ENCODE measurements at places on chromosomes 5 and 9. TPM values are rescaled to one million over a fixed set of nuclear protein-coding genes. Genes with fewer than 3 reads are reported as not detected.

DNA sequence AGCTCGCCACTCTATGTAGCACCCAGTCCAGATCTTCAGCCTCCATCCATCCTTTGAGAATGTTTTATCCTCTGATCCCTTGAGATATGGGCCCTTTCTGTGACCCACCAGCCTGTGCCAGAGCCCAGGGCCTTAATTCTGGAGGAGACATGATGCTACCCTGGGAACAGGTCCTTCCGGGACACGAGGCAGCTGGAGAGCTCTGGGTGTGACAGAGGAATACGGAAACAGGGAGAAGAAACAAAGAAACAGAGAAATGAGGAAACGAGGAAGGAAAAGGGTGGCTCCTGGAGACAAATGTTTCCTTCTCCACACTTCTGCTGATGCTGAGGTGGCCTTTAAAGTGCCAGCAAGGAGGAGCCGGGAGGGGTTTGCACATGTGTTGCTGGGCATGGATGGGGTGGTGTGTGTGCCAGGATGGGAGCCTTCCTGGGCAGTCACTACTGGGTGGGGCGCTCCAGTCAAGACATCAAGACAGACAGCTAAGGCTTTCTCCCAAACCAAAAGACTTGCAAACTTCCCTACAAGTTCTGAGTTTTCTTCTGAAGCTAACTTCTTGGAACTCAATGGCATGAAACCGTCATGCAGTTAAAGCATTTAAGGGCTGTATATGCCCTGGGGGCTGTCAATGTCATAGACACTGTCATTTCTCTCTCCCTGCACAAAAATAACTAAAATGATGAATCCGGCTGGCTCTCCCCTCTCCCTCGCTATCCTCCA is 22.8 kb upstream of the MARCHF6 start:
- H3K27me3 ChIP-seq, result no peaks in the 10 kb centered on the region
- H3K36me3 ChIP-seq, result no peaks in the 10 kb centered on the region
- no peak overlapping the region for H3K27ac ChIP-seq

GRCh38 chr9:19294219-19294618 is 63.7 kb downstream of the DENND4C start:
- peak overlapping the region; percentile 11 for H3K27ac ChIP-seq
- H3K4me3 ChIP-seq, result no peak overlapping the region
- H3K27me3 ChIP-seq, result no peaks in the 10 kb centered on the region
- peaks cover 6% of the 10 kb centered on the region for H3K4me1 ChIP-seq
- peaks cover 69% of the 10 kb centered on the region for H3K36me3 ChIP-seq

Gene FGF10
- total RNA-seq, result not detected

DNA sequence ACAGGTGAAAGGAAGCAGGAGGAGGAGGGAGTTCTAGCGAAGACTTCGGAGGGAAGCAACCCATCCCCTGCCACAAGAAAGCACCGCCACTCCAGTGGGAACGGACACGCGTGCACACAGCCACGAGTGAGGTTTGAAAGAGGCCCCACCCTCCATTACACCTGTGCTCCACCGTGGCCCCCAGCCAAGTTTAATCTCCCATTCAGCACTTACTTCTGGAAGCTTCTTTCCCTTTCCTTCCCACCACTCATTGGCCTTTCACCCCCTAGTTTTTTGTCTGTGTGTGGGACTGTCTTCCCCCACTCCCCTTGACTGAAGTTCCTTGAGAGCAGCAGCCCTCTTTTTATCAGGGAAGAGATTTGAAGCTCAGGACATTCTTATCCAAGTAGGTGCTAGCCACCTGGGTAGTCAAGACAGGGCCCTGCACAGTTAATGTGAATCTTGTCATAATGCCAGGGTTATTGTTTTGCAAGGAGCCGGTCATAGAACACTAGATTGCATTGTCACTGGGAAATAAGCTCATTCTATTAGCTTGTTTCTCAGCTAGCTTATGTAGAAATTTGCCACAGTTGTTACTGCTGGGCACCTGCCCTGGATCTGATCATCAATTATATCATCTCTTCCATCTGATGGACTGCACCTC is 256.0 kb downstream of the DOCK8 start:
- peaks cover 22% of the 10 kb centered on the region for H3K4me1 ChIP-seq
- H3K36me3 ChIP-seq, result peaks cover 4% of the 10 kb centered on the region
- DNase-seq, result peak; percentile 40
- H3K27ac ChIP-seq, result peak overlapping the region; percentile 86

Gene IL4
- not detected for total RNA-seq

- H3K4me3 ChIP-seq, result no peak overlapping the region
- no peak overlapping the region for H3K27ac ChIP-seq
- no peaks in the 10 kb centered on the region for H3K36me3 ChIP-seq
- no peak for DNase-seq
- no peaks in the 10 kb centered on the region for H3K4me1 ChIP-seq
Observed at GRCh38 chr5:50646591-50646990, 19.8 kb upstream of the PARP8 start.

Gene FOXD4L4
- total RNA-seq, result 1.2 TPM

Gene GPR150
- not detected for total RNA-seq

Measured in MCF 10A (cell line).